A549 treated with Hydrocortisone at 1 μM for 4 hours (cell line): ENCODE measurements at places on chromosomes 5 and 9. TPM values are rescaled to one million over a fixed set of nuclear protein-coding genes. Genes with fewer than 3 reads are reported as not detected.

The CFAP157 gene
- total RNA-seq, result 0.03 to 0.08 TPM (median 0.05 TPM) in 5 replicates

The KCNMB1 gene
- total RNA-seq, result 0.01 TPM in 1 of 5 replicates, not detected in the others

The MSMP gene
- total RNA-seq, result 0.40 to 0.58 TPM in 2 of 5 replicates, not detected in the others

The BNC2 gene
- total RNA-seq, result 4.9 to 7.1 TPM (median 5.8 TPM) in 5 replicates

The PKD2L2 gene
- 0.12 TPM in 1 of 5 replicates, not detected in the others for total RNA-seq
